ENCODE measurements at places on chromosomes 12 and 14.

DNA sequence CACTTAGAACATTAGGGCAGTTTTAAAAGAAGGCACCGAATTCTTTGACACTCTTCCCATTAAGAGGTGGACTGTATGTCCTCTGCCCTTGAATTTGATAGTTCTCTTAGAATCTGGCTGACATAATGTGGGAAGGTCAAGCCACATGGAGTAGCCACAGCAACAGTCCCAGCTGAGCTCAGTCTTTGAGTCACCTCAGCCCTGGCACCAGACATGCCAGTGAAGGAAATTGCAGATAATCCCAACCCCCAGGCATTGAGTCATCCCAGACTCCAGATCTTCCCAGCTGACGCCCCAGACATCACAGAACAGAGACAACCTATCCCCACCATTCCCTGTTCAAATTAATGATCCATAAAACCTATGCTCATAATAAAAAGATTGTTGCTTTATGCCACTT lies 83.4 kb downstream of the GTF2A1 start:
- no peak for DNase-seq

DNA sequence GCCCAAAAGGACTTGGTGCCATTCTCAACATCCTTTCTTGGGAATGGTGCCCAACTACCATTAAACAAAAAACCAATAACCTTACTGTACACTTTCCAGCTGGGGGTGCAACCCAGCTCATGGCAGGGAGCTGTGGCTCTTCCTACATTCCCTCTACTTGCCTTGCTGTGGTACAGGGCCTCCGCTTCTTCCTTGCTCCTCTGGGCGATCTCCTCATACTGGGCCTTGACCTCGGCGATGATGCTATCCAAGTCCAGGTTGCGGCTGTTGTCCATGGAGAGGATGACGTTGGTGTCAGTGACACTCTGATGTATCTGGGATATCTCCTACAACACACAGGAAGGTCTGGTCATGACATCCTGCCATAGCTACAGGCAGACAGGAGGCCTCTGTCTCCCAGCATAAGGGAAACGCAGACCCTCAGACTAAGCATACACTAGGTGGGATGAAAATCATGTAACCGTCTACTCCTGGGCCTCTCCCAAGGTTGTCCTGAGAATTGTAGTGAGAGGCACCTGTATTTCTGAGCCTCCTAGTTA lies 3.9 kb downstream of the KRT2 start:
- DNase-seq, result no peak

- DNase-seq, result no peak
These were observed 364.3 kb downstream of the TMEM121 start for GRCh38 chr14:105890474-105891220.

- DNase-seq, result no peak
These were observed 785 bp downstream of the MLEC start for GRCh38 chr12:120687578-120688289.

GRCh38 chr14:34926552-34926951 lies 51.4 kb upstream of the BAZ1A start:
- DNase-seq, result no peak

DNA sequence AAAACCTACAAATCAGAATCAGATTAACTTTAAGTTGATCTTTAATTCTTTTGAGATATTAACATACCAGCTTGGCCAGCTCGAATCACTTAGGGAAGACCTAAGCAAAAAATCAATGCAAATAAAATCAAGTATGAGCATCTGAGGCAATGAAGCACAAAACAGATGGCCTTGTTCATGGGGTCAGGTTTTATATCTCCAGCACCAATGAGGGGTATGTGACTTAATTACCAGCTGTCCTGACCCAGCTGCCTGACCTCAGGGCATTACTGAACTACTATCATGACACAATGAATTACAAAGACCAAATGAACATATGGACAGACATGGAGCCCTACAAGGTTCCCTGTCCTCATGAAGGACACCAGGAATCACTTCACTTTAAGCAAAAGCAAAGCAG lies 70.5 kb downstream of the FGD6 start:
- no peak for DNase-seq

DNA sequence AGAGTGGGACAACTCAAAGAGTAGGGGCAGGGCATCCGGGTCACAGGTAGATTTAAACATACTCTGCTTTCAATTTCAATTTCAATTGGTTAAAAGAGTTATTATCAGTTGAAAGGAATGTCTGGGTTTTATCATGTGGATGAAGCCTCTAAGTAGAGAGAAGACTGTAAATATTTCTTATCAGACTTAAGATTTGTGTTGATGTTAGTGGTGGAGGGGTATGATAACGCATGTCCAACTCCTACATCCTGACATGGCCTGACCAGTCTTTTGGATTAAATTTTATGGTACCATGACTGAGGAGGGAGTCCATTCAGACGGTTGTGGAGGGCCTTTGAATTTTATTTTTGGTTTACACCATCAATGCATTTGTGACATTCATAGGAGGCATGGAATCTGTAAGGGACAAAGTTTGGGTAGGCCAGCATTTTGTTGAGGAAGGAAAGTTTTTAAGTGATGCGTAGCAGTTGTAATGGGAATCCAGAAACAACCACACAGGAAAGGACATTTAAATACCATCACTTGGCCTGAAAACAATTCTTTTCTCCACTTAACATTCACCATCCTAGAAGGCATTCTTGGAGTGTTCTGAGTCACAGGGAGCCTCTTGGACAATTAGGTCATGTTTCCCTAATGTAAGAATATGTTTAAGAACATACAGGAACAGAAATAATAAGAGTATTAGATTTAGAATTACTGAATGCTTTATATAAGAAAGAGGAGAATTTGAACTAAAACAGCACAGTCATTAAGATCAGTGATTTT lies 371.9 kb downstream of the ATP23 start:
- DNase-seq, result no peak

GRCh38 chr14:58717211-58717610 lies 79.4 kb downstream of the DACT1 start:
- DNase-seq, result no peak

DNA sequence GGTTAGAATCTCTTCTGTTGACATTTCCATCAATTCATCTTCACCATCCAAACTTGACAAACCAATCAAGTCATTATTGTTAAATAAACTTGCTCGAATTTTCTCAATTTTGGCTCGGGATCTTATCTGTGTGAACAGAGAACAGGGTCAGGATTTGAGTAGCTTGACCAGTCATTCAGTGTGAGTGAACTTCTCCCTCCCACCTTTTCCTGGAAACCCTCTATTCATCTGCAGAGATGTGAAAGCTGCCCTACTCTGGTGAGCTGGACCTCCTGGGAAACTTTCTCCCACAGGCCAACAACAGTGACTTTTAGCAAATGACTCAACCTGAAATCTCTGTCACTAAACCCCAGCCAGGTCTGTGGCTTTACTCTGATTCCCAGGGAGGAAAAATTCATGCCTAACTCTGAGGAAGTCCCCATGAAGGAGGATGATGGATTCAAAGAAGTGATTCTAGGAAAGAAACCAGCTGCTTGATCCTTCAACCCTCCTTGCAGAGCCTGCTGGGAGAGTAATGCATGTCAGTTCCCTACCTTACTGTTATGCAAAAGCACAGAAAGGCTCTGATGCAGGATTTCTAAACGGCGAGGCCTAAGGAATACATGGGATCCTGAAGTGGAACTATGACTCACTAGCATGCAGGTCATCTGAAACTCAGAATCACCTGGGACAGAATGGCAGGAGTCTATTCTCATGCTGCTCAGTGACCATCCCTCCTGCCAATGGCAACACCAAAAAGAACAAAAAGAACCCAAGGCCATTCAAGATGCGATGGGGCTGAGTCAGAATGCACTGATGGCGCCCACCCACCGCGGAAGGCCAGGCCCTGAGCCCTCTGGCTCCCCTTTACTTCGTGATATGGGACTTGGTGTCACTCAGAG lies 58.0 kb downstream of the TRAFD1 start:
- peak; percentile 11 for DNase-seq

- no peak for DNase-seq
These were observed 24.1 kb upstream of the ATP2A2 start for GRCh38 chr12:110256780-110257431.

DNA sequence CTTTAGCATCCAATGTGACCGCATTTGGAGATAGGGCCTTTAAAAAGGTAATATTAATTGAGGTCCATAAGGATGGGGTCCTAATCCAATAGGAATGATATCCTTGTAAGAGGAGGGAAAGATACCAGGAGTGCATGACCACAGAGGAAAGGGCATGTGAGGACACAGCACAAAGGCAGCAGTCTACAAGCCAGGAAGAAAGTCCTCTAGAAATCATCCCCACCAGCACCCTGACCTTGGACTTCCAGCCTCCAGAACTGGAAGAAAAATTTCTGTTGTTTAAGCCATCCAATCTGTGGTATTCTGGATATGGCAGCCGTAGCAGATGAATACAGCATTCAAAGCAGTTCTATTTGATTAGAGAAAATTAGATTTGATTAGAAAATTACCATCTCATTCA lies 145.4 kb downstream of the STXBP6 start:
- no peak for DNase-seq

- DNase-seq, result no peak
These were observed 114.1 kb downstream of the SLC15A4 start for GRCh38 chr12:128709660-128710059.

- DNase-seq, result no peak
These were observed 19.0 kb downstream of the NOC4L start for GRCh38 chr12:132163041-132163910.

GRCh38 chr14:73250781-73251500 lies 13.6 kb downstream of the PAPLN start:
- DNase-seq, result no peak

- no peak for DNase-seq
These were observed 25.3 kb downstream of the CLEC2A start for GRCh38 chr12:9906873-9907272.

DNA sequence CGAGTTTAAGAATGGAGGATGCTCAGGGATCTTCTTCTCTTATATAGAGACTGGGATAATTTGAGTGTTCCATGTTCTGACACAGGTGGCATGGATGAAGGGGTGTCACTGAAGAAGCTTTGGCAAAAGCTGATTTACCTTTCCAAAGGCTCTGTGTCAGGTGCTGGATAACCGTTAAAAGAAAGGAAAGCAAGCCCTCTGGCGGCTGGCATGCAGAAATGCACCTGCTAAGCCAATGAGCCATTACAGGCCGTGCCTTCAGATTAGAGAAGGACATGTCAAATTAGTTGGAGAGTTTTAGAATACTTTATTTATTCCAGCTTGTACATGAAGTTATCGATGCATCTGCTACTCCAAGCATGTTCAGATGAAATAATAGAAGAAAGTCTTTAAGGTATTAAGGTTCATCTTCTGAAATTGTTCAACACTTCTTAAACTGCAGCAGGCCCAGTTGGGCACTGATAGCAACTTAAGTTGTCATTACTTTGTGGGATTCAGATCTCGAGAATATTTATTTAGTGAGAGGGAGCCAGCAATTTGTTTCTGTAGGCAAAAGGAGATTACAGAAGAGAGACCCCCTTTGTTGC lies 678.2 kb downstream of the NRXN3 start:
- no peak for DNase-seq

DNA sequence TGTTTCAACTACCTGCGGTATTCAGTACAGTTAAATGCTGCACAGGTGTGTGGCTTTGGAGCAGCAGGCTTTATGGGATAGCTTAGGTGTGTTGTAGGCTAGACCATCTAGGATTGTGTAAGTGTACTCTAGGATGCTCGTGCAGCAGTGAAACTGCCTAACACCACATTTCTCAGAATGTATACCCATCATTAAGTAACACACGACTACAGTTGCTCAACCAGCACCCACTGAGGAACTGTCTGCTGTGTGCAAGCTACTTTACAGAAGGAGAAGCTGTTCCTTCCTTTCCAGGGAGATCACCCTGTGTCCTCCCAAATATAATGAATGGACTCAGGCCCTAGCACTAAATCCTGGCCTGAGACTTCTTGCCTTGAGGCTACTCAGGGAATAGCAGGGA lies 94.8 kb downstream of the SLC24A4 start:
- DNase-seq, result no peak

DNA sequence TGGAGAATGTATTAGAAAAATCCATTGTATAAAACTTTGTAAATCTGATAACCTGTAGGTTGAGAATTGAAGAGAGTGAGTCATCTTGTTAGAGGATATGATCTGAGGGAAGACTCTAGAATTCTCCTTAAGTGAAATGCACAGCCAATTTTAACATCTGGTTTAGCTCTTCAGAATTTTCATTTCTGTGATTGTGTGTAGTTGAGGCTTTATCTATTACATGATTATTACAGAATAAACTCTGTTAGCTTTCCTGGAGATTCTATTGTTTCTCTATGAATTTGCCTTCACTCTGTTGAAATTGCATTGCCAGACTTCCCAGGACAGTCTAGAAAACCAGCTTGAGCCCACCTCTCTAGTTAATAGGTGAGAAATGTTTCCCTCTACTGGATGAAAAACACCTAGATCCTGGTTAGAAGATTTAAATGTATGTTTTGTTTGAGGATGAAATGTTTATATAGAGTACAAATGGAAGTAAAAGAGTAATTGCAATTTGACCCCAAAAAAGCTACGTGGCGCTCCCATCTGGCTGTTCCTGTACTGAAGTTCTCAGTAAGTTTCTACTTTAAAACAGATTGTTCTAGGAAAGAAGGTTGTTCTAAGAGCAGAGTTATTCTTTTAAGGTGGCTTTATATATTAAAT lies 2.9 kb downstream of the NUDT4 start:
- DNase-seq, result no peak

DNA sequence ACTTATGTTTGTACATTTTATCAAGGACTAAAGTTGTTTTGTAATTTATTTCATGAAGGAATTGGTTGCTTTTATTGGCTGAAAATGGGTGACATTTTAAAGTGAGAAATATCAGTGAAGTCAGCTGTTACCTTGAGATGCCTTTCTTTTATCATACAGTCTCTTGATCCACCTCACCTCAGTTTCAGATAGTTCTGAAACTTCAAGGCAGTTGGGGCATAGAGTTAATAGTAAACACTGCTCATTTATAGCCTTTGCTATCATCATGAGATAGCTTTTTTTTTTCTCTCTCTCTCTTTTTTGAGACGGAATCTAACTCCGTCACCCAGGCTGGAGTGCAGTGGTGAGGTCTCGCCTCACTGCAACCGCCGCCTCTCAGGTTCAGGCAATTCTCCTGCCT lies 76.7 kb downstream of the MON2 start:
- no peak for DNase-seq

DNA sequence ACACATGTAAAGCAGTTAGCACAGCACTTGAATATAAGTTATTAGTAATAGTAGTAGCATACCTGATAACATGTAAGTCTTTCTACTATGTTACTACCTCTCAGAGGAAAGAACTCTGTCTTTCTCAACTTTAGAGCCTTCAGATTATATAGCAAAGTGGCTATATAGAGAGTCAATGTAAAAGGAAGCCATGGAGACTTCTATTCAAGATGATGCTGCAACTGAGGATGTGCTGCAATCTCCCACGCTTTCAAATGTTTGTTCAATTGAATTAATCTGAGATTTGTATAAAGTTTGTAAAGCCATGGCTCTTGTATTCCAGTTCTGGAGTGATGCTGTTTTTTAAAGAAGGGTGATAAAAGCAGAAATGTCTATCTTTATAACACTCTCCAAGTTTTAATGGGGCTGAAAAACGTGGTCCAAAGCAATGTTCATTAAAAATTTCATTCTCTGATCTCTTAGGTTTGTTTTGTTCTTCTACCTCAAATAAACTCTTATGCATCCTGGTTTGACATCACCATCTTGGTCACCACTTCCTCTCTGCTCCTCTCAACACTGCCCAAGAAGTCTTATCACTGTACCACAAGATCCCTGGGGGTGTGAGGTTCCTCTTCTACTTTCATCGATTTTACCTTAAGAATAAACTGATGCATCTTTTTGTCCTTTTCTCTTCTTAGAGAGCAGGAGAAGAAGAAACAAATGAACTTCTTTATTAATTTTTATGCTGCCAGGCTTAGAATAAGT lies 40.6 kb downstream of the C12orf42 start:
- no peak for DNase-seq

- no peak for DNase-seq
These were observed 5.1 kb downstream of the TESC start for GRCh38 chr12:117093918-117094630.

- no peak for DNase-seq
These were observed 35.2 kb downstream of the GPR65 start for GRCh38 chr14:88040146-88040545.

Measured in GM18507 (cell line).